Transverse colon (tissue), 4 donors: ENCODE measurements at places on chromosomes 1 and 21. TPM values are rescaled to one million over a fixed set of nuclear protein-coding genes. Genes with fewer than 3 reads are reported as not detected.

The HRNR gene
- total RNA-seq: not detected

The KIAA1614 gene
- total RNA-seq: 2.5 TPM

The TSPAN2 gene
- 11.3 TPM for total RNA-seq

The C1orf116 gene
- 27.7 TPM for total RNA-seq

The KCNK1 gene
- total RNA-seq: 21.8 TPM

DNA sequence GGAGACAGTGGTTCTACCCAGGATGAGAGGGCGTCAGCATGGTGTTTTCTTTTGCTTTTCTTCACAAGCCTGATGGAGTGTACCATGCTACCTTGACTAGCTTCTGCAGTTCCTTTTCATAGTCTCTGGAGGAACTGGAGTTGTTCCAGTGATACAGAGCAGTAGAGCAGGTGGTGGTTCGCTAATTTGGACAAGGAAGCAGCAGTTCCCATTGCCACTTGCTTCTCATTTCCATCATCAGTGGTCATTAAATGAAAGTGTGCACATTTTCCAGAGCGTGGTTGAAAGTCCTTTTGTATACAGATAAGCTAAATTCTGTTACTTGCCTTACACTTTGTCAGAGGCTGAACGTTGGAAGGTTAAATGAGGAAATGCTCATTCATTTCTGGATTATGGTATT, 182.3 kb downstream of the C1orf21 start:
- DNase-seq: no peak

DNA sequence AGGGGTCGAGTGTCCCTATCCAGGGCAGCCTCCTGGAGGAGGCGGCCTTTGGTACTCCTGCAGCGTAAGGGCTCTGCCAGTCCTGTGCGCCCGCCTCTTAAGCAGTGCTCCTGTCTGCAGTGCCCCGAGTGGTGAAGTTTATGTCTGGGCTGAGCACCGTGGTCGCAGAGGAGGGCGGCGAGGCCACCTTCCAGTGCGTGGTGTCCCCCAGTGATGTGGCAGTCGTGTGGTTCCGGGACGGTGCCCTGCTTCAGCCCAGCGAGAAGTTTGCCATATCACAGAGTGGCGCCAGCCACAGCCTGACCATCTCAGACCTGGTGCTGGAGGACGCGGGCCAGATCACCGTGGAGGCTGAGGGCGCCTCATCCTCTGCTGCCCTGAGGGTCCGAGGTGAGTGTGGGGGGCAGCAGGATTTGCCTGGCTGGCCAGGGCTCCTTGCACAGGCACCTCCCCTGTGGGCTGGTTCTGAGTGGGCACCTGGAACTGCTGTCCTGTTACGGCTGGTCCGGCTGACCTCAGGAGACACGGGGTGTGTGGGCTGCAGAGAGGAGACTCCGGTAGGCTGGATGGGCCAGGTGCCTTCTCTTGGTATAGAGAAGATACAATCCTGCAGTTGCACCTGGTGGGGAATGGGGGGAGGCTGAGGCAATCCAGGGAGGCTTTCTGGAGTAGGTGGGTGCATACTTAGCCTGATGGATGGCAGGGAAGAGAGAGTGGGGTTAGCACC, 66.8 kb downstream of the OBSCN start:
- DNase-seq: no peak

DNA sequence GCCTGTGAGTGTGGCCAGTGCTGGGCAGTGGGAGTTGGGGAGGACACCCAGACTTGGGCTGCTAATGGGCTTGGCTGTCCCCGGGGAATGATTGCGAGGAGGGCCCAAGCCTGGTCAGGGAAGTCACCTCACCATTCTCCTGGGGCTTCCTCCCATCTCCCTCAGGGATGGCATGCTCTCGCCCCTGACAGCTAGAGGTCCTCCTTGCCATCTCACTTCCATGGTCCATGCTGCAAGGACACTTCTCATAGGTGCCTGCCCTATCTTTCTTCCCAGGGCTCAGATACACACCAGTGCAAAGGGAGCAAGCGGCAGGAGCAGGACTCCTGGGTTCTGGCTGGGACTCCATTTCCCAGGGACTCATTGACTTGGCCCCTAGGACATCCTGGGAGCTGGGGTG, 4.1 kb downstream of the NTRK1 start:
- DNase-seq: no peak

- DNase-seq: no peak
Measured at GRCh38 chr1:248243204-248243603, 12.0 kb downstream of the OR2M4 start.

GRCh38 chr1:12600880-12601633, 17.0 kb downstream of the DHRS3 start:
- peak; percentile 68 for DNase-seq

DNA sequence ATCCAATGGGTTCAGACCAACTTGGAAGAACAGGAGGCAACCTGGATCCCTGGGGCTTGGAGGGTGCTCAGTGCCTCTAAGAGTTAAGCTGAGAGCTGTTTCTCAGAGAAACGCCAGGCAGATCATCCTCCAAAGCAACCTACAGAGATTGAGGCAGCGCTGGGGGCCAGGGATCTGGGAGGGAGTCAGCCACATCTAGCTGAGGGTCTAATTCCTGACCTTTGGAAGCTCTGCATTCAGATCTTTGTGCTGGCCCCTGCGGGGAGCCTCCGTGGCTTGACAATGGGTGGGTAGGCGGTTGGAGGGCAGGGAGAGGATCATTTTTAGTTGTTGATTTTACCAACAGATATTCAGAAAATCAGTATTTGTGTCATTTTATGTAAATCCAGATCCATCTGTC, 79.3 kb downstream of the DDX20 start:
- no peak for DNase-seq

GRCh38 chr1:205631768-205632668, at the start of gene ELK4:
ELK4 (minus strand) TSS chr1:205632011; CDS start chr1:205623882, 8,129 bp downstream.
- DNase-seq: peak; percentile 99

GRCh38 chr1:234720709-234721441, 110.9 kb upstream of the IRF2BP2 start:
- no peak for DNase-seq

GRCh38 chr1:59007820-59008598, 224.2 kb upstream of the JUN start:
- no peak for DNase-seq

- DNase-seq: no peak
Measured at GRCh38 chr1:232223183-232223708, 406.7 kb downstream of the SIPA1L2 start.

GRCh38 chr1:1141244-1141910, 25.5 kb upstream of the C1orf159 start:
- peak; percentile 7 for DNase-seq

GRCh38 chr1:111446546-111446945, 2.5 kb downstream of the WDR77 start:
- DNase-seq: no peak

DNA sequence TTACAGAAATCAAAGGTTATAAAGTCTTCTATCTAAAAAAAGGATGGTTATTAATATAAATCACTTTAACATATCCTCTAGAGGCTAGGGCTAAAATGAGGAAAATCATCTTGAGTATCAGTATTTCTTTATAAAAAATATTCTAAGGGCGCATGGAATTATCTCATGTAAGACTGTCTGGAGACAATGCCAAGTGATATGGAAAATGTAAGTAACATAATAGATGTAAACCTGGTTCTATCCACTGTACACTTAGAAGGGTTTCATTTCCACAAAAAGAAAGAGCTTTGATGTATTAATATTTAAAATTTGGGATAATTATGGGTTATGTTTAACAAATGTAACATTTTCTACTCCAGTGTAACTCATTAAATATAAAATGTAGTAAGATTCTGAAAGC, 95.9 kb upstream of the DPH5 start:
- no peak for DNase-seq
